Activated CD4-positive, alpha-beta T cell treated with anti-CD3 and anti-CD28 coated beads, Interleukin-2, amount 10 ng/mL, durations not matched to agents 24 days and 14 days (primary cell): ENCODE measurements at places on chromosomes 2 and 18.

DNA sequence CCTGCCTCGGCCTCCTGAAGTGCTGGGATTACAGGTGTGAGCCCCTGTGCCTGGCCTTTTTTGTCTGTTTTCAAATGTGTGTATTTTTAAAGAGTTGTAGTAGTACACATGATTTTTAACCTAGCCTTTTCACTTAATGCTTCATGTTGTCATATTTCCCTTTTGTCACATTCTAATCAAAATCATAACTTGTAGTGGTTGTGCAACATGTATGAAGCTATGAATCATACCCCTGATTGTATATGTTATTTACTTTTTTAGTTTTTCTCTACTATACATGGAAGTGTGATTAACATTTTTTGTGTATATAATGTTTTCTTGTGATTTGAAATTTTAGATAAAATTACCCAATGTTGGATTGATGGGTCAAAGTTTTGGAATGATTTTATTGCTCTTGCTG, 8.5 kb downstream of the GEN1 start:
- DNase-seq: no peak

DNA sequence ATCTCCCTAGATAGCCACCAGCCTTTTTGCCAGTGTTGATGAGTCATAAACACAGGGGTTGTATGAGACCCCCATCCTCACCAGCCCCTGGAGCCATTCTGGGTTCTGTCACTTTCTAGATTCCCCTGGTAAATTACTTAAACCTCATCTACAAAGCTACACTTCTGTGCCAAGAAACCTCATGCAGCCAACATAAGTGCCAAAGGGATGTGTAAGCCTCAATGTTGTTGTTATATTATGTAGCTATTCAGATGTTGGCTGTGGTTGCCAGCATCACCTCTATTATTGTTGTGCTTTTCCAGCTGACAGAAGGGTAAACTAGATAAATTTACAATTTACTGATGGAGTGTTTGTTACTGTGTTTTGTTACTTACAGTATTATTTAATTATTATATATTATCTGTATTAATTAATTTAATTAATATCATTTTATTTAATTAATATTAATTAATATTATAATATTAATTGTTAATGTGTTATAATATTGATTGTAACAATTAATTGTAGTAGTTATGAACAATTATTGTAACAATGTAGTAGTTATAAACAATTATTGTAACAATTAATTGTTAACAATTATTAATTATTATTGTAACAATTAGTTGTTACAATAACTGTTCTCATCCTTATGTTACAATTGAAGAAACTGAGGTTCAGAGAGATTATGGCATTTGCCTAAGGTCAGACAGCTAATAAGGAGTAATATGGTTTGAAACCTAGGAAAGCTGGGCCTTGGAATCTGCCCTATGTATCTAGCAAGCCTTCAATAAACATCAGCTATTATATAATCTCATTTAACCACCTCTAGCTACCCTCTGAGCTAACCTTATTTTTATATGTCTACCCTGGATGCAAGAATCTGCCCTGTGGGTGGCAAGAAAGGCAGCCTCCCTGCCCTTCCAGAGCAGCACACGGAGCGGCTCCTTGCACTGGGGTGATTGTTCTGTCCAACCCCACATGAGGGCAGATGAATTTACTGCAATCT, 36.1 kb downstream of the PSTPIP2 start:
- no peak for DNase-seq

- DNase-seq: no peak
Measured at GRCh38 chr2:163729636-163730273, 6.1 kb downstream of the FIGN start.

DNA sequence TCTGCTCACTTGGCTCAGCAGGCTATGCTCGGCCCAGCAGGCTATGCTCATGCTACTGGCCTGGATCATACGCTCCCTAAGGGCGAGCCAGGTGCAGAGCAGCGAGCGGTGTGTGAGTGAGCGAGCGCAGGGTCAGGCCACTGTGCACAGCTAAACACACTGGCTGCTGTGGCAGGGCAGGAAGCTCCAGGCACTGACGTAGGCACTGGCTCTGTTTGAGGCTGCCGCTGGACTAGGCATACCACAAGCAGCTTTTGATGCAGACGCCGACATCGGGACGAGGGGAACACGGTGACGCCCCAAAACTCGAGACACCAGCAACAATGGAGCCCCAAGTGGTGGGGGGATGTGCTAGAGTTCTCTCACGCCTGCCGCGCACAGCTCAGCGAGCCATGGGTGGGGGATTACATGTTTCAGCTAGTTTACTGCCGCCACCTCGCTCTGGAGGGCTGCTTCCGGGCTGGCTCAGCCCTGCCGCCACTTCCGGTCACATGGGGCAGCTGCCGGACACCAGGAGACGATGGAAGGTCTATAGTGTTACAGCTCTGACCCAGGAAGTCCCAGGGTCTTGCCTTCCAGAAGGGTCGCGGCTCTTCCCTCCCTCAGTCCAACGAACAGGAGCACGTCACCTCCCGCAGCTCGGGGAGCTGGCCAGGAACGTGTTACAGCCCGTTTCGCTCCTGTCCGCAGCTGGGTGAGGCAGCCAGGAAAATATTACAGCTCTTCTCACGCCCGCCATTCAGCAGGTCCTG, 1176.9 kb upstream of the LRRTM1 start:
- DNase-seq: no peak

- no peak for DNase-seq
Measured at GRCh38 chr2:238928520-238929241, 80.8 kb downstream of the TWIST2 start.

GRCh38 chr2:207640160-207640559, 15.0 kb upstream of the METTL21A start:
- DNase-seq: no peak

DNA sequence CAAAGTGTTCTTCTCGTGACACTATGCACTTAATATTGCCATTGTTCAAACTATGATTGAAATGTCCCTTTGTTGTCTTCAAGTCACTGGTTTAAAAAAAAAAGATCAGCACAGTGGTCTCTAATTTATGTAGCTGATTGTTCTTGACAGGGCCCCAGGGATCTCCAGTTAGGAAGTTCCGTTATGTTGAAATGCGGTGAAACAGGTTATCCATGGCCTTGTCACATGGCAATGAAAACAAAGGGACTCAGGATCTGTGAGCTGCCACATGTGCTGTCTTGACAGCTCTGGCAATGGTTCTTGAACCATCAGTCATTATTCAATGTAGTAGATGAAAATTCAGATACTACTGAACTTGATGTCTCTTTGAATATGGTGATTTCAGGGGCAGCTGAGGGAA, 147.4 kb downstream of the SETBP1 start:
- no peak for DNase-seq

GRCh38 chr2:241425368-241425767, 69.3 kb downstream of the FARP2 start:
- DNase-seq: no peak

DNA sequence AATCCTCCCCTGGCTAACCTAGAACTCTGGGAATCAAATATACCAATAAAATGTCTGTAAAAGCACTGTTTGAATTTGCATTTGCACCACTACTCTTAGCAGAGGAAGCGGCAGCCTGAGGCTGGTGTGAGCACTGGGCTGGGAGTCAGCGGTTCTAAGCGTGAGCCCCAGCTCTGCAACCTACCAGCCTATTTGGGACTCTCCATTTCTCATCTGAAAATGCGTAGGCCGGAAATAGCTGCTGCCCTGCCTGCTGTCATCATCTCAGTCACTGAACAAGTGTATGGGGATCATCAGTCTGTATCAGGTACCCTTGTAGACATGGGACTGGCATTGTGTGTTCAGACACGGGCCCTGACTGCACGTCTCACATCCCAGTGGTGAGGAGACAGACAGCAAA, 194.3 kb downstream of the ANKRD30B start:
- no peak for DNase-seq

DNA sequence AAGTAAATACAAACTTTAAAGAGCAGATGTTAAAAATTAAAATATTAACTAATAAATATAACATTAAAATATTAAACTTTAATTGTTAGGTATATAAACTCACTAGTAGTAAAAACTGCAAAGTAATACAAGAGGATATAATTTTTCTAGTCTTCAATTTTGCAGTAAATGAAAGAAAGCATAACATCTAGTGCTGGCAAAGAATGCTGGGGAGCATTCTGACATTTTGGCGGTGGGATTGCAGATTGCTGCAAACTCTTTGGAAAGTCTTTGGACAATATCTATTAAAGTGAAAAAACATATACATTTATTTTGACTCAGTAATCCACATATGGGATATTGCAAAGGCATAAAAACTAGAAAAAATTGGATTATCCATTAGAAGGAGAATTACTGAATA, 175.0 kb downstream of the GCA start:
- DNase-seq: no peak

GRCh38 chr2:211351987-211352386, 795.6 kb downstream of the CPS1 start:
- no peak for DNase-seq

DNA sequence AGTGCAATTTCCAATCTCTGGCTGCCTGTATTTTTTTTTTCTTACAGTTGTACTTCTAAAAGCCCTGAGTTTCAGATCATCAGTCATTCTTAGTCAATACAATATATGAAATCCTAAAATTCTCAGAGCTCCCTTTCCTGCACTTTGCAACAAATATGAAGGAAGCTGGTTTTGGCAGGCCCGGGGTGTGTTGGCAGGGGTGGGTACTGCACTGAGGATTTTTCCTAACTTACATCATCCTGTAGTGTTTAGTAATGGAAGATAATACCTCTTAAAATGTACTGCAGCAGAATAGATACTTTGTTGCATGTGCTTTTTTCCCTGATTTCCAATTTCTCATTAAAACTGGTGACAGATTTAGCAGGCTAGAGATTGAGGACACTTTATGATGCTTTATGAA, 374.6 kb downstream of the PTH2R start:
- no peak for DNase-seq

DNA sequence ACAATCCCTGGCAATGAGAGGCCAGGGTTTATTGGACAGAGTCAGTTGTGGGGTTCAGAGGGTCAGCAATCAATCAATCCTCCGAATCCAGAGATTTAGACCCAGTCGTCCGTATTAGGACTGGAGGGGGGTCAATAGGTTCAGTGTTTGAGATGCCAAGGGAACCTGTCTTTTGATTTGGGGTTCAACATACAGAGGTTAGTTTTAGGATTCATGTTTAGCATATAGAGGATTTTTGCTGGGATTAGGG, 292 bp downstream of the GMPPA start:
- DNase-seq: no peak

DNA sequence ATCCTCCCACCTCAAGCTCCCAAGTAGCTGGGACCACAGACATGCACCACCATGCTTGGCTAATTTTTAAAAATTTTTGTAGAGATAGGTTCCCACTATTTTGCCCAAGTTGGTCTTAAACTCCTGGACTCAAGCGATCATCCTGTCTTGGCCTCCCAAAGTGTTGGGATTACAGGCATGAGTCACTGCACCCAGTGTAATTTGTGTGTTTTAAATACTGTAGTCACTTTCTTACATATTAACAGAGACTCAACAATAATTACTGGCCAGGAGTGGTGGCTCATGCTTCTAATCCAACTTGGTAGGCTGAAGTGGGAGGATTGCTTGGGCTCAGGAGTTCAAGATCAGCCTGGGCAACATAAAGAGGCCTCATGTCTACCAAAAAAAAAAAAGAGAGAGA, 293.0 kb downstream of the RDH14 start:
- no peak for DNase-seq

- no peak for DNase-seq
Measured at GRCh38 chr2:221428896-221429295, 143.2 kb downstream of the EPHA4 start.

- no peak for DNase-seq
Measured at GRCh38 chr18:63083020-63083531, 236.5 kb downstream of the BCL2 start.

DNA sequence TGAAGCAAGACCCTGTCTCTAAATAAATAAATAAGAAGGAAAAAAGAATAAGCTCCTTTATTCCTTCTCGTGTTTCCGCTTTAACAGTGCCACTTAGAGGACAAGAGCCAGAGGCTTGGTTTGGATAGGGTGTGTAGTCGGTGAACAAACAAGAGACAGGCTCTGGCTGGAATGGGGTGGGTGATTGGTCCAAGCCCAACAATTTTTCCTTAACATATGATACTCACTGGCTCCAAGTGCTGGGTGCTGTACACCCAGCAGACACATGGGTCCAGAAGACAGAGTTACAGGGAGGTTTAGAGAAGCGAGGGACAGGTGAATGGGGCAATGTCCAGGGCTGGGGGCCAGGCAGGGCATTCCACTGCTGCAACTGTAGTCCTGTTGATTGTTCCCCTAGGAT, 77.8 kb downstream of the NCAPH start:
- no peak for DNase-seq

DNA sequence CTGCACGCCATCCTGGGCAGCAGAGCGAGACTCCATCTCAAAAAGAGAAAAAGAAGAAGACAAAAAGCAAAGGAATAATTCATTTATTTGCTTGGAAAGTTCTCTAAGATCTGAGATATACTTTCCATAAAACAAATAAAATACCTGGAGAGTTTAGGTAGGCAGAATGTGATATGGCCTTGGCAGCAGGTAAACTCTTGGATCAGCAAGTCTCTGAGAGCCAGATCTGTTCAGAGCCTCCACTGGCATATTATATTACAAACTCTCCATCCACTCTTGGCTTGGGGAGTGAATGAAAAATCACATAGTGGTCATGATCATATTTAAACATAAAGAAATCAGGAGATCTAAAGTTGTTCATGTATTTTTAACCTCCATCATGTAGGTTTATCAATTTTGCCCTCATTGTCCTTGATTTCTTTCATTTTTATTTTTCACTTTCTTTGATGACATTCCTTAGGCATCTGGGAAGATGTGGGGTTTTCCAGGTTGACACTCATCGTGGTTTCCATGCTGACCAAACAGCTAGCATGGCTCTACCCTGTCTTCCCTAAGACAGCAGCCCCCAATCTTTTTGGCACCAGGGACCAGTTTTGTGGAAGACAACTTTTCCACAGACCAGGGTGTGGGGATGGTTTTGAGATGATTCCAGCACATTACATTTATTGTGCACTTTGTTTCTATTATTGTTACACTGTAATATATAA, 10.2 kb downstream of the LRRFIP1 start:
- no peak for DNase-seq

DNA sequence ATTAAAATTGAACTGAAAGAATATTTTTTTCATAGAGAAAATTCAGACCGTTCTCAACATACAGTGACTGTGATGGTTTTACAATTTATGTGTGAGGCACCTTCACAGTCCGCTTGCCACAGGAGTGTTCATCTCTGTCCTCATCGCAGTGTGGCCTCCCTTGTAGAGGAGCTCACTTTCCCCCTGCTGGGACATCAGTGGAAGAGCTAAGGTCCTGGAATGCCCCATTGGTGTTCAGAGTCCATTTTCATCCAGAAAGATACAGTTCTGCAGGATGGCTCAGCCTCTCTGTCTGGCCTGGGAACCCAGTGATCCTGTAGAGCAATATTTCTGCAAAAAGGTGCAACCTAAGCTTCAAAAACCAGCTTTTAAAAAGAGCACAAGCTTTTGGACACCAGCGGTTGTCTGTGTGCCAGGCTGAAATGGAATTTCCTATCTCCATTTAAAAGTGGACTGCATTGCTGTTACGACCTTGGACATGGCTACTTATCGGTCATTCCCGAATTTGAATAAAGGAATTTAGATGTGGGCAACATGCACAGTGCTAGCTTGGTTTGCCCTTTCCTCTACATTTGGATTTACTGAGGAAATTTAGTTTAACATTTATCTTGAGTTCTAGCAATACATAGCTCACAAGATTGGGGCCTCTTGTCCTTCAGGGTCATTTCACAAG, 26.7 kb upstream of the FAM237A start:
- DNase-seq: no peak

- DNase-seq: no peak
Measured at GRCh38 chr2:236646441-236646840, 76.8 kb downstream of the ACKR3 start.
